ENCODE measurements at places on chromosomes 1 and 21. TPM values are rescaled to one million over a fixed set of nuclear protein-coding genes. Genes with fewer than 3 reads are reported as not detected.

The RGL1 gene
- total RNA-seq: 2.8 TPM

The ROR1 gene
- total RNA-seq: 5.9 TPM

The CD46 gene
- 146 TPM for total RNA-seq

The LHX8 gene
- not detected for total RNA-seq

The RAB7B gene
- total RNA-seq: not detected

The TRPM2 gene
- 1.7 TPM for total RNA-seq

The KIF2C gene
- total RNA-seq: 72.8 TPM
